ENCODE measurements at places on chromosomes 16 and 17. TPM values are rescaled to one million over a fixed set of nuclear protein-coding genes. Genes with fewer than 3 reads are reported as not detected.
A peak's percentile ranks its signal among the peaks of the same experiment; 100 is the strongest.

- no peak for DNase-seq
Measured at GRCh38 chr16:17372386-17372785, 98.4 kb downstream of the XYLT1 start.

DNA sequence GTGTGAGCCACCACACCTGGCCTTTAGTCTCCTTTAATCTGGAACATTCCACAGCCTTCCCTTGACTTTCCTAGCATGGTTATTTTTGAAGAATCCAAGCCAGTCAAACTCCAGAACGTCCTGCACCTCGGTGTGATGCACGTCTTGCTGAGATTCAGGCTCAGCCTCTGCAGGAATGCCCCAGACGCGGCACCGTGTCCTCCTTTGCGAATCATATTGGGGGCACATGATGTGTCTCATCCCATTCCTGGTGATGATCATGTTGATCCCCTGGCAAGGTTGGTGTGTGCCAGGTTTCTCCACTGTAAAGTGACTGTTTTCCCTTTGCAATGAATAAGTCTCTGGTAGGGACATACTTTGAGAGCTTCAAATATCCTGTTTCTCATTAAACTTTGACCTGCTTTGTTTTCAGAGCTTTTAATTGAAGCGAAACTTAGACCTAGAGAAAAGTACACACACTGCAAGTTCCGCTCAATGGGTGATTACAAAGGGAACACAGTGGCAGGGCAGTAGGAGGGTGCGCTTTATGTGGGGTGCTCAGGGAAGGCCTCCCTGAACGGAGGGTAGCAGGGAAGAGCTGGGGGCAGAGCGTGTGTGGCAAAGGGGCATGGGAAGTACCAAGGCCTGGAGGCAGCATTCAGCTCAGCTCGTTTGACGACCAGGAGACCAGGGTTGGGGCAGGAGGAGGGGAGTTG is 9.6 kb upstream of the ATP2C2 start:
- peak; percentile 20 for DNase-seq

DNA sequence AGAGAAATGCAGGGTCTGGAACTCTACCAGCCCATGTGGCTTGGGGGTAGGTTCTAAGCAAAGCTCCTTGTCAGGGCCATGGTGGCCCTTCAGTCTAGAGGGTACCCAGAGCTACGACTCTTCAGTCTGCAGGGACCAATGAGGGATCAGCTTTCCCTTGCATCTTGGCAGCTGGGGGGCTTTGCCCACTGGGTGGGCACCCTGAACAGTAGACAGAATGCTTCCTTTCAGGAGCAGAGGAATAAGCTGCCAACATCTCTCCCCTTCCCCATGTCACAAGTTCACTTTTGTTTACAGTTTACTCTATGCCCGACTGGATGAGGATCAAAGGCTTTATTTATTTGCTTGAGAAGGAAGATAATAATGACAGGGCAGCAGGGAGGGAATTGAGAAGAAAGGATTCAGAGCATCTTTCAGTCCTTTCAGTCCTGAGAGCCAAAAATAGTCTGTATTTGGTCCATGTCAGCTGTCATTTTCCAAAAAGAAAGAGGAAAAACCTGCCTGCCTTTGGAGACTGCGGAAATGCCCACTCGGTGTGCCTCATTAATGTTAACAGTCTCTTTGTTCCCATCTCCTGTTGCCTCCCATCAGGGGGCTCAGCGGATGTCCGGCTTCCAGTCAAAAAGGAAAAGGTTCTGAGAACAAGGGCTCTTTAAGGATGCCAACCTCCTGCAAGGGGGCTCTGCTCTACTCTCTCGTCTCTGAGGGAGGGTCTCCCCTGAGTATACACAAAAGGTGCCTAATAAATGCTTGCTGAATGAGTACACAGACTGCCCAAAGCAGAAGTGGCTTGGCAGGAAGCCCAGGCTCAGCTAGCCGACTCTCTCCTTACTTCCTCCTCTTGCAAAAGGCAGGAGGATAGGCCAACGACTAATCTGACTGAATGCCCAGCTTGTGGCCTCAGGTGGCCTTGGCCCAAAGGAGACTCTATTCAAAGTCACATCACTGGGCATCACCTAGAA is 17.1 kb downstream of the TRAF4 start:
- DNase-seq = no peak

AARS1 gene
- total RNA-seq = 56.0 TPM

KRT12 gene
- not detected for total RNA-seq

WNT3 gene
- 1.6 TPM for total RNA-seq

- no peak for DNase-seq
Measured at GRCh38 chr17:5902181-5903140, 167.7 kb upstream of the WSCD1 start.

DNA sequence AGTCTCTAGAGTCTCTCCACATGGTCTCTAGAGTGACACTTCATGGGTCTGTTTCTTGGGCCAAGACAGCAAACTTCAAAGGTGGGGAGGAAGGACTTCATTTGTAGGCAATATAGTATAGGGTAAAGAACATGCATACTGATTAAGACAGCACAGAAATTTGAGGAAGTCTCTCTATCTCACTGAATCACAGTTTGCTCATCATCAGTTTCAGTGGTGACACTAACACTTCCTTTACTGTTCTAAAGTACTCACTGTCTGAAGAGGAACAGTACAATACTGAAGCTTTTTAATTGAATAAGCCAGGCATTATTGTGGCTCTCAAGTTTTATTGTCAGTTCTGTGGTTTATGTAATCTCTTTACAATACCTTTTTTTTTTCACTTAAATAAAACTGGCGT is 656.4 kb upstream of the CDH8 start:
- DNase-seq = no peak

DNA sequence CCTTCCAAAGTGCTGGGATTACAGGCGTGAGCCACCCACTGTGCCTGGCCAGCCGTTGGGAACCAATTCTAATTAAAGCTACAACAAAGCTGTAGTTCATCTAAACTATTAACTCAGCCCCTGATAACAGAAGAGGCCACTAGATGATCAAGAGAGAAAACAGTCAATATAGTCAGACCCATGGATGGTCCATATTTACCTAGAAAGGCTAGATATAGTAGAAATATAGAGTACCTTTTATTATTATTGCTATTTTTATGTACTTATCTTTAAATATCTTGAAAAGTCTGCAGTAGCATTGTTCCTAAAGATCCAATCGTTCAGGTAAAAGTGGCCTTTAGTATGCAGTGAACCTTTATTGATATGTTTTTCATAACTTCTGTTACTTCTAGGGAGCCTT is 43.2 kb downstream of the RNF213 start:
- DNase-seq = no peak

DNA sequence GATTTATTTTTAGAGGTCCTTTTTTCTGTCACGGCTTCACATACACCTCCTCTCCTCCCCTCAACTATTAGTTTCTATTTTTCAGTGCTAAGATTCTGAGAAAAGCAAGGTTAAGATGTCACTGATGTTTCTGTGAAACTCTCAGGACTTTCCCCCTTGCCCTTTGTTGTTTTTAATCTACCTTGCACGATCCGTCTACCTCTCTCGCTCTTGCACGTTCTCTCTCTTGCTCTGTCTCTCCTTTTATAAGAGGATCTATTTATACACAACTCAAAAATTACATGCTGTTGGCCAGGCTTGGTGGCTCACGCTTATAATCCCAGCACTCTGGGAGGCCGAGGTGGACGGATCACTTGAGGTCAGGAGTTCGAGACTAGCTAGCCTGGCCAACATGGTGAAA is 43.6 kb downstream of the RPA1 start:
- no peak for DNase-seq

TMEM208 gene
- 49.0 TPM for total RNA-seq

MEFV gene
- total RNA-seq = not detected

CSH2 gene
- not detected for total RNA-seq

DNA sequence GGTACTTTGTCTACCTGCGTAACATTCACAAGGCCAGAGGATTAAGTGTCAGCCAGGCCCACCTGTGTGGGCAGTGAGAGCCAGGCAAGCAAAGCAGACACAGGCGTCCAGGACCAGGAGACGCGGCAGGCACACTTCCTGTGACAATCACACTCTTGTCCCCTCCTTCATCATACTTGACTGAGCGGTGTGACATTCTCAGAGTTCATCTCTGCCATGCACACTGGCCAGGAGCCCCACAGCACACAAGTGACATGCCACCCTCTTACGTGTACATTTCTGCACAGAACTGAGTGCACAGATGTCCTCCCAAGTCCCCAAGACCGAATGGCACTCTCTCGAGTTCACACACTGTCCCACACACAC is 8.7 kb downstream of the PPP1R9B start:
- no peak for DNase-seq

DNA sequence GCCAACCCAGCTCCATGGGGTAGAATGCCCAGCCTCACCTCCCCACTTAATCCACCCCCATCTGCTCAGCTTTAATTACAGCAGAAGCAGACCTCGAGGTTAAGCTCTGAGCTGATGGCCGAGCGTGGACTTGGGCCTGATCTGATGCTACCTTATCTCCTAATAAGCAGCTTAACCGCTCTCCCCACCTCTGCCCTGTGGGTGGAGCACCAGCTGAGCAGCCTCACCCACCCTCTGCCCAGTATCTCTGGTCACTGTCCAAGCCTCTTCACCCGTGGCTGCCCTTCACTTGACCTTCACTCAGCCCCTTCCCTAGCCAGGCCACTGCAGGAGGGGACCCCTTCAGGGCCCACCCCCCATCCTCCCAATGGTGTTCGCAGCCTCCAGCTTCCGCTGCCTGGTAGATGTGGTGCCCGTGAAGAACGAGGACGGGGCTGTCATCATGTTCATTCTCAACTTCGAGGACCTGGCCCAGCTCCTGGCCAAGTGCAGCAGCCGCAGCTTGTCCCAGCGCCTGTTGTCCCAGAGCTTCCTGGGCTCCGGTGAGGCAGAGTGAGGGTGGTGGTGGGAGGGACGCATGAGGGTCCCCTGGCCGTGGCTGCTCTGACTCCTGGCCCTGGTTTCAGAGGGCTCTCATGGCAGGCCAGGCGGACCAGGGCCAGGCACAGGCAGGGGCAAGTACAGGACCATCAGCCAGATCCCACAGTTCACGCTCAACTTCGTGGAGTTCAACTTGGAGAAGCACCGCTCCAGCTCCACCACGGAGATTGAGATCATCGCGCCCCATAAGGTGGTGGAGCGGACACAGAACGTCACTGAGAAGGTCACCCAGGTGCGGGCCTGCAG is 6.8 kb downstream of the KCNH6 start:
- no peak for DNase-seq

- no peak for DNase-seq
Measured at GRCh38 chr16:54648575-54648974, 282.1 kb upstream of the IRX5 start.

Measured in epithelial cell of proximal tubule (primary cell).